ENCODE measurements at places on chromosomes 5 and 9.

DNA sequence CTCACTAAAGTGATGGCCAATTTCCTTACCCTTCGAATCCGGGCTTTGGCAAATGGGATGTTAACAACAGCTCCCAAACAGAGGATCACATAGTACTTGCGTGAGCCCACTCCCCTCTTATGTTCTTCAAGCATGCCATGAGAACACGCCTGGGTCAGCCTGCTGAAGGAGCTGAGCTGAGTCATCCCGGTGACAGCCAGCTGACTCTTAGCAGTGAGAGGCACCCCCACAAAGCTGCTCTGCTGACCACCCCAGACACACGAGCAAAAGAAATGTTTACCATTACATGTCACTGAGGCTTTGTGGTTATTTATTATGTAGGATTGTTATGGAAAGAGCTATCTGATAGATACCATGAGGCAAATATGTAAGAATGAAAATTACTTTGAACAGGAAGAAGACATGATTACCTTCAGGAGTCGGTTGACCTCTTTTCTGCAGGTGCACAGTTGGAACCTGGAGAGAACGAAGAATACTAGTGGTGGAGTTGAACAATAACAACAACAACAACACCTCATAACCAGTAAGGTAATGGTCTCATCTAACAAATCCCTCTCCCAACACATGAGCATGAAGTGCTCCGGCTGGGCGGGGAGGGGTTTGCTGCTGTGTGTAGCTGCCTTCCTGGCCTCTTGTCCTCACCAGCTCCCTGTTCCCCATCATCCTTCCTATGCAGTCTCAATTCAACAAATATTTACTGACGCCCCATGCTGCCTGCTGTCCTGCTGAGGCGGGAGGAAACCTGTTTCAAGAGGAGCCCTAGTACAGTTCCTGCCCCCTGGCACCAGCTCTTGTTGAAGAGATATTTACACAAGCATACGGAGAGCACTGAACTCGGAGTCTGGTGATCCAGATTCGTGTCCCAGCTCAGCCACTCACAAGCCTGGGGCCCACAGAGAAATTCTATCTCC, 69.4 kb upstream of the LHFPL2 start:
- DNase-seq = no peak

GRCh38 chr5:96280946-96281393, 152.1 kb downstream of the PCSK1 start:
- DNase-seq = no peak

GRCh38 chr5:94908889-94909480, 290.5 kb downstream of the SLF1 start:
- DNase-seq = no peak

GRCh38 chr5:92703976-92704375, 877.0 kb downstream of the NR2F1-AS1 start:
- DNase-seq = no peak

DNA sequence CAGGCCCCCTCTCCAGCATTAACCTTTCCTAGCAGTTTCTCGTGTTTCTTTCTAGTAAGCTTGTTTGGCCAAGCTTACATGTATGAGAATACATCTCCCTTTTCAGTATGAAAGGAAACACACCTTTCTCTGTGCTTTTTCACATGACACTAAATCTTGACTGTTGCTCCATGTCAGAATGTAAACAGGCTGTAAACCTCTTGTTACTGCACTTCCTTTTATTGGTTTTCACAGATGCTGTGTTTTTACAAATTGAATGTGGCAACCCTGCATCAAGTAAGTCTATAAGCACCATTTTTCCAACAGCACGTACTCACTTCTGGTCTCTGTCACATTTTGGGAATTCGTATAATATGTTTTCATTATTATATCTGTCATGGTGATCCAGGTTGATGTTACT, 2.2 kb upstream of the CANX start:
- DNase-seq = no peak

- DNase-seq = no peak
Measured at GRCh38 chr9:2718001-2718697, 839 bp downstream of the KCNV2 start.

- DNase-seq = no peak
Measured at GRCh38 chr5:89297066-89297465, 414.1 kb upstream of the MEF2C start.

GRCh38 chr5:82544004-82544403, 265.9 kb upstream of the RPS23 start:
- no peak for DNase-seq

GRCh38 chr5:128749136-128749898, 211.3 kb upstream of the FBN2 start:
- no peak for DNase-seq

DNA sequence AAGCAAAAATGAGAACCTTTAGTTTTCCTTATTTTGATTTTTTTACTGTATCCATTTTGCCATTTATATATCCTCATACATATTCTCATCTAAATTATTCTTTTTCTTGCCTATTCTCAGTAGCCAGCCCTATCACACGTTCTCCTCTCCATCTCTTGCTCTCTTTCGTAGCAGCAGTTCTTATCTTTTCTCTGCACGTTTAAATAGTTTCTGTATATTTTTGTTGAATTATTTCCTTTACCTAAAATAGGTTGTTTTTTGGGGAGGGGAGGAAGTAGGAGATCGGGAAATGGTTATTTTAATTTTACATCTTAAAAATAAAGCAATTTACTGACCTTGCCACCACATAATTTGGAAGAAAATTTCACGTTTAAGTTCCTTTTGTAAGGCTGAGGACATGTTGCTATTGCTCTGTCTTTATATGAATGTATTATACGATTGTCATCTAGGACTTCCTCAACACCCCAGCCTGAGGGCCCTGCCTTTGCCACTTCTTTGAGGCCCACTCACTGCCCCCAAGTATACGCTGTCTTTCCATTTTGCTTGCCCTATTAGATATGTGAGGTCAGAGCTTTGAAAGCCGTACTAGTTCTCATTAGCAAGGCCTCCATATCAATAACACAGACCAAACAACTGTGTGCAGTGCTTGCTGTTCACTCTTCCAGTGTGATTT, 140.3 kb downstream of the GNAQ start:
- DNase-seq = no peak

DNA sequence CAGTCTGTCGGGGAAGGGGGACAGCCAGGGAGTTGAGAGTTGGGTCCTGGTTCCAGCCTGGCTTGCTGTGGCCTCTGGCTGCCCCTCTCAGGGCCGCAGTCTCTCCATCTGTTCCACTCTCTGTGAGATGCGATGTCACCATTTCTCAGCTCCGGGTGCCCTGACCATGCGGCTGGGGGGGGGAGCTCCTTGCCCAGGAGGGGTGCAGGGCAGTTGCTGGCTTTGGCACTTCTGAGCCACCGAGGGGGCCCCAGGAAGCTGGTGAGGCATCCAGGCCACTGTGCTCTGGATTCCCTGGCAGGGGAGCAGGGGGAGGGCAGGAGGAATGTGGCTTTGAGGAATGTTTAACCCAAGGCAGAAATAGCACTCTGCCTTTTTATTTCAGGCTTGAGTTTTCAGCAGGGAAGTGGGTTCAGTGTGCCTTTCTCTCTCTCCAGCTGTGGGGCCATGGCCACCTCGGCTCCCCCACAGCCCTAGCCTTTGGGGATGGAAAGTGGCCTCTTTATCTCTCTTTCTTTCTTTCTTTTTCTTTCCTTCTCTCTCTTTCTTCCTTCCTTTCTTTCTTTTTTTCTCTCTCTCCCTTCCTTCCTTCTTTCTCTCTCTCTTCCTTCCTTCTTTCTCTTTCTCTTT, 11.0 kb downstream of the NCS1 start:
- no peak for DNase-seq

- DNase-seq = no peak
Measured at GRCh38 chr5:172862165-172862801, 28.2 kb downstream of the ERGIC1 start.

GRCh38 chr9:133603135-133603927, 5.9 kb downstream of the FAM163B start:
- no peak for DNase-seq

- no peak for DNase-seq
Measured at GRCh38 chr5:135944967-135945560, 9.7 kb downstream of the LECT2 start.

GRCh38 chr9:126985870-126986498, 71.4 kb downstream of the RALGPS1 start:
- DNase-seq = peak; percentile 57

GRCh38 chr9:75083188-75083970, 4.6 kb downstream of the NMRK1 start:
- no peak for DNase-seq

GRCh38 chr5:144945503-144945902, 774.8 kb downstream of the KCTD16 start:
- DNase-seq = no peak

GRCh38 chr5:73626814-73627313, 868 bp downstream of the ARHGEF28 start:
- DNase-seq = no peak

- DNase-seq = no peak
Measured at GRCh38 chr9:113901221-113901688, 25.1 kb downstream of the ZNF618 start.

GRCh38 chr5:62167561-62168057, 138.4 kb upstream of the KIF2A start:
- no peak for DNase-seq

GRCh38 chr5:138943599-138944173, 68.6 kb upstream of the LRRTM2 start:
- DNase-seq = no peak

- DNase-seq = no peak
Measured at GRCh38 chr5:87076931-87077330, 190.8 kb upstream of the RASA1 start.

DNA sequence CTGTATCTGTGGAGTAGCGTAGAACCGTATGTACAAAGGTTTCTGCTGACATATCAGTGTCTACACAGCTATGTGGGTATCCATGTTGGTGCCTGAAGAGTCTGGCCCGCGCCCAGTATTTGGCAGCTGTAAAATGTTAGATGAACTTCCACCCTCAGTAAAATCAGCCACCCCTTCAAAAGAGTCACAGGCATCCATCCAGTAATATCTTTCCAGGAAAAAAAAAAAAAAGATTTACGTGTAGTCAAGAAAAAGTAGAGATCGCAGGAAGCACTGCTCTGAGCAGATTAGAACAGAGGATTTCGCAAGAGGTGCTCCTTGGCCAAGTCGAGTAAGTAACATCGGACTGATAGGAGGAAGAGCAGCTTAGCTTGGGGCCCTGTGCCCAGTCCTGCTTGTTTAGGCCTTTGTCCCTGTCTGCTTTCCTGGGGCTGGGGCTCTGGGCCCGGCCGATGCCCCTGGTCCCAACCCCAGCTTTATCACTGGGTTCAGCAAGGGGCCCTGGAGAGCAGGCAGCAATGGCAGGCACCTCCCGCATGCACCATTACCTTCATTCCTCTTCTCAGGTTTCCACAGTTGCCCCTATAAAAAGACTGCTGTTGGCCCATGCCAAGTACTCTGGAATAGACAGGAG, 21.2 kb downstream of the DAPK1 start:
- DNase-seq = no peak

- no peak for DNase-seq
Measured at GRCh38 chr9:125763394-125763801, 16.2 kb downstream of the PBX3 start.

DNA sequence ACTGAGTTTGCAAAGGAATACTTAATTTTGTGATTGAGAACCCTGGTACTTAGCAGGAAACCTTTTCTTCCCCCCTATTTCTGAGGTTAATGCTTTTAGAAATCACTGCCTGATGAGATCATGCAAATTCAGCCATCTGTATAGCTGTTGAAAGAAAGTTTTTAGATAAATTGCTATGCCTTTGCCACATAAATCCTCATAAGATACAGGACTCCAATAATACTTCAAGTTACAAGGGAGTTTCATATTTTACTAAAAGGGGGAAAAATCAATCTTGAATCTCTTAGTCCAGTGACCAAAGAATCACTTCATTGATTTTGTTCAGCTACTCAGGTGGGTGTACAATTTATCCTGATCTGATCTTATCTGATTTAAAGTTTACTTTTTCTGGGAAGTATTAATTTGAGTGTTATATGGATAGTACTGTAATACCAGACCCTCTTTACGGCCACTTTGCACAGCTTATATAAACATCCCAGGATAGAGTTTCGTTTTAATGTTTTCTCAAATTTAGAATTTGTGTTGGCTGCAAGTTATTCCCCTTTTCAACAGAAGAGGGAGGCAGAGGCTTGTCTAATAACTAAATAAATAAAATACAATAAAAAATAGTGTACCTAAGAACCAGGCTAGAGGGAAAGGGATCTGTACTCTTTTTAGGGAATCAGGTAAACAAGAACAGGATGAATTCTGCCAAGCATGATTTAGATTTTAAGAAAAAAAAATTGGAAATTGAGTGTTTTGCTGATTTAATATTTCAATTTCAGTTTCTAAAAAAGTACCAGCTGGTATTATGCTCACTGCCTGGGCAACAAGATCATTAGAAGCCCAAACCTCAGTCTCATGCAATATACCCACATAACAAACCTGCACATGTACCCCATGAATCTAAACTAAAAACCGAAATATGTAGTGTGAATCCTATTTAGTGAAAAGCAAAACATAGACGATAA, 69.1 kb downstream of the PSAT1 start:
- no peak for DNase-seq

GRCh38 chr5:22947921-22948320, 94.8 kb upstream of the CDH12 start:
- no peak for DNase-seq

GRCh38 chr9:84239343-84239742, 101.2 kb downstream of the SLC28A3 start:
- DNase-seq = no peak

DNA sequence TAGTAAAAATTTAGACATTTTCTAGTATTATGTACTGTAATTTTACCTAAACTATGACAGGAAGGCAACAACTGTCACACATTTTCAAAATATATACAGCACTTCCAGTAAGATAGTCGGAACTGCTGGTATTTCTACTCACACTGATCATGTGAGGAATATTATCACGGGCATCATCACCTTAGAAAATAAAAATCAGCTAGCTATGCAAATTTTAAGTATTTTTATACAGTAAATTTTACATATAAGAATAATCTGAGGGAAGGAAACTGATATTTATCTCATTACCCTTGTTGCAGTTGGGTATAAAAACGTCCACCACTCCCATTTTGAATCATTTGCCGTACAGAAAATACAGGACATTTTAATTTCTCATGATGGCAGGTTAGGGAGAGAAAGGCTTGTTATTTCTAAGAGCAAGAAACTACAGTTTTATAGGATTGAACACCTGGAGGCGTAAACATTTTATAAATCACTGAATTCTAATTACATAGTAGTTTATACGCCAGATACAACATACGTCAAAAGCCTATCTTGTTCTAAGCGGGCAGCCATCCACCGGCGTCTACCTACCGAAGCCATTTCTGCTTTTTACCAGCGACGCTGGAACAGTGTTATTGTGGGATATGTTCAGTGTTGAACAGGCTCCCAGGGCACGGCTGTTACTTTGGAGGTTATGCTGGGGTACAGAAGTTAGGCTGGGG, 729 bp upstream of the TNPO1 start:
- DNase-seq = no peak

Data from activated T-helper 1 cell treated with anti-CD3 and anti-CD28 coated beads, Interleukin-2, amount 50 U/mL, for 16 hours (primary cell).